ENCODE measurements at places on chromosomes 5 and 9.

DNA sequence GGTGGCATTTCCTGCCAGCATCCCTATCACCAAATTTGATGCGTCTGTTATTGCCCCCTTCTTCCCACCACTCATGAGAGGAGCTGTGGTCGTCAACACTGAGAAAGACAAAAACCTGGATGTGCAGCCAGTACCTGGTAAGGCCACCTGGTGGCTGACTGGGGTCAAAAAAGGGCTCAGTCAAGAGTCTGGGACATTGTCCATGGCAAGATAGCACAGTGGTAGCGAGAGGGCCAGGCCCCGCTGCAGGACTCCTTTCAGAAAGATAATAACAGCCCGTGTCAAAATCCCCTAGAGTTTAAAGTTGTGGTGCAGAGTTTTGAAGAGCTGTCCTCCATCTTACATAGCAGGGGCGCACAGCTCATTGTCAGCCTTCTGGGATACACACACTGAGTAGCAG, 40.8 kb downstream of the CSF1R start:
- DNase-seq, result no peak

DNA sequence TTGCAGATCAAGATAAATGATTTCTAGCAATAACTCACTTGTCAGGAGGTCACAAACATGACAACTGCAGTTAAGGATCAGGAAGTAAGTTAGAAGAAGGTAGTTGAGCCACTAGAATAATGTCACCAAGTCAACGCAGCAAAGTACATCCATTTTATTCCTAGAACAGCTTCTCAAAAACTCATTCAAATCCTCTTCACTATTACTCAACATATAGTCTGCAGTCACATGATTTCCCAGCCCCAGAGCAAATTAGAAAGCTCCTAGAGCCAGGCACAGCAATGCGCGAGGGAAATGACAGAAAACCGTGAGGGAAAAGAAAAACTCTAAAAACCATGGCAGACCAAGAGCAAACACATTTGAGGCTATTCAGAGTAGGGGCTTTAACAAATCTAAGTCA, 49.9 kb upstream of the ZNF622 start:
- DNase-seq, result no peak

DNA sequence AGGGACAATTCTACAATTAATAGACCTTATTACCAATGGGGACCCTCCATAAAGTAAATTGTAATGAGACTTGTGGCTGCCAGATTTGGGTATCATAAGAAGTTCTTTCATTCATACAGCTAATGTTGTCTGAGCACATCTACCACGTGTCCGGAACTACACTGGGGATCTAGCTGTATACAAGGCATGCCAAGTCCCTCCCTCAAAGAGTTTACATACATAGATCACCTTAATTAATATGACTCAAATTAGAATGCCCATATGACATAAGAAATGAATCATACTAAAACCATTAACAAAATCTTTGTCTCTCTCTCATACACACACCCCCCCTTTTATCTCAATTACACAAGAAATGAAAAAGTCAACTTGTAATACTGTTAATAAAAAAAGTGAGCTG, 18.0 kb upstream of the NR4A3 start:
- DNase-seq, result no peak

- no peak for DNase-seq
Measured at GRCh38 chr9:127974769-127975261, 6.0 kb downstream of the EEIG1 start.

GRCh38 chr5:140633021-140633471, at the start of gene CD14:
TSS of gene CD14 (minus strand) at chr5:140633175. CDS start at chr5:140633071, 104 bp downstream.
- DNase-seq, result no peak

DNA sequence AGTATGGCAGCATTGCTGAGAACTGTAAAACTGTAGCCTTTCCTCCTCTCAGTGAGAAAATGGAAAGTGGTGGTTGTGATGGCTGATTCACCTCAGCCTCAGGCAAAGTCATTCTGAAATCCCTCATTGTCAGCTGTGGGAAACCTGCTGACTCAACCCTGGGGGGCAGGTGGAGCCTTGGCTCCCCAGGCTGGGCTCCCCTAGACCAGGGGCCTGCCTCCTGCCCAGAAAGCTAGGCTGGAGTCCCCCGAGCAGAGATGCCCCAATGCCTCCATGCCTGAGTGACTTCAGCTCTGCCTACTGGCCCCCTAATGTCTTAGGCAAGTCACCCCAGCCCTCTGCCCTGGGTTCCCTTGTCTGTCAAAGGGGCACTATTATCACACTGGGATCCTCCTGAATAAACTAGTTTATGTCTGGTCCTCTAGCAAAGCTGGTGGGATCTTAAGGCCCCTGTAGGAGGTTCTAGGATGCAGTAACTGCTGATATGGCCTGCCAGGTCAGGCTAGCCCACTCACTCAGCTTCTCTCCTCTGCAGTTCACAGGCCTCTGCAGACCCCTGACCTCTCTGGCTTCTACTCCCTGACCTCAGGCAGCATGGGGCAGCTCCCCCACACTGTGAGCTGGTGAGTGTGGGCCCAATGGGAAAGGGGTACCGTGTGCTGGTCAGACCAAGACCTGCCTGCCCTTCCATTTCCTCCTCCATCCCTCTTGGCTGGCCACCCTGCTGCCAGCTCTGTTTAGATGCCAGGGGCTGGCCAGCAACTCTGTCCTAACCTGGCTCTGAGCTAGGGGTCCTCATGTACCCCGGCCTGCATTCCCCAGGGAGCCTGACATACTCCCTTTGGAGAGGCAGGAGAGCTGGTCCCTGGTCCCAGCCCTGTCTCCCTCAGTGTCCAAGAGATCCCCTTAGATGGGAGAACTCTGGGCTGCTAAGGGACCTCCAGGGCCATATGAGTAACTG, 24.2 kb downstream of the TCF7 start:
- DNase-seq, result no peak

- DNase-seq, result no peak
Measured at GRCh38 chr5:139492700-139493192, 10.2 kb upstream of the STING1 start.

Data from cortex of kidney (tissue), 1 donor.